ENCODE measurements at places on chromosomes 16 and 17. TPM values are rescaled to one million over a fixed set of nuclear protein-coding genes. Genes with fewer than 3 reads are reported as not detected.

The CCL23 gene
- total RNA-seq, result not detected

DNA sequence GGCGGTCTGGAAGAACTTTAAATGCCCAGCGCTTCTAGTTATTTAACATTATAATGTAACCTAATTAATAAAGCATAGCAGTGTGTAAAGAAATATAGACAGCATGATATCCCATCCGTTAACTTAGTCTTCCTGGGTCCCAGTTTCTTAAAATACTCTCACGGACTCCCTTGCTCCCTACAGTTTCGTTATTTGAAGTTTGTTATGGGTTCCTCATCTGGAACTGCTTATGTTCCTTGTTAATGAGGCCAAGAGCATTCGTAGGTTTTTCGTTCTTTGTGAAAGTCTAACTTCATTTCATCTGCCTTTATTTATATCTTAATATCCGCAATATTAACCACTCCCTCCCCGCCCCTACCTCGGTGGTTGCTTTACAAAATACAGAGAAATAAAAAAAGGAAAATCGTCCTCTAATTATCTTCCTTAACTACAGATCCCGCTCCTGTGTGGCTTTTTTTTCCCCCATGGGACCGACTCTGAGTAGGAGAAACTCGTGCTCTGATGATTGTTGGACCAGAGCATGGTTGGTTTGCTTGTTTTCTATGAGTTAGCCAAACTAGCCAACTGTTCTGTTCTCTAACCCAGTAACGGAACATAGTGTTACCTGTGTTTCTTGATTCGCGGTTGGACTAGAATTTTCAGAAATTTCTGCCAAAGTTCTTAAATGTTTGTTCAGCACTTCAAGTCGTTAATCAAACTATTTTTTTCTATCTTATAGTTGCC lies 863 bp downstream of the ADPRM start:
- no peak for DNase-seq

The OR1F1 gene
- total RNA-seq, result not detected

DNA sequence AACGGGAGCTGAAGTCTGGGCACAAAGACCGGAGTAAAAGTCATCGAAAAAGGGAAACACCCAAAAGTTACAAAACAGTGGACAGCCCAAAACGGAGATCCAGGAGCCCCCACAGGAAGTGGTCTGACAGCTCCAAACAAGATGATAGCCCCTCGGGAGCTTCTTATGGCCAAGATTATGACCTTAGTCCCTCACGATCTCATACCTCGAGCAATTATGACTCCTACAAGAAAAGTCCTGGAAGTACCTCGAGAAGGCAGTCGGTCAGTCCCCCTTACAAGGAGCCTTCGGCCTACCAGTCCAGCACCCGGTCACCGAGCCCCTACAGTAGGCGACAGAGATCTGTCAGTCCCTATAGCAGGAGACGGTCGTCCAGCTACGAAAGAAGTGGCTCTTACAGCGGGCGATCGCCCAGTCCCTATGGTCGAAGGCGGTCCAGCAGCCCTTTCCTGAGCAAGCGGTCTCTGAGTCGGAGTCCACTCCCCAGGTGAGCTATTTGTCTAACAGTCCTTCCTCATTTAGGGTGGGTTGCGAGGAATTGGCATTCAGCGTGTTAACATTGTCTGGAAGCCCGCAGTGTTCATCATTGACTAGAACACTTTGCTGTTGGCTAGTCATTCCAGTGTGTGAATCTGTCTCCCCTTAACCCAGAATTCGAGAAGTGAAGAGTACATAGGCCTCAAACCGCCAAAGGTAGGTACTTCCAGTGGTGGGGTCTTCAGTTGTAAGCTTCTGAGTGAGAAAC lies 1.5 kb downstream of the CDK12 start:
- no peak for DNase-seq

Measured in CD8-positive, alpha-beta memory T cell (primary cell).